ENCODE measurements at places on chromosomes 7 and 10.

DNA sequence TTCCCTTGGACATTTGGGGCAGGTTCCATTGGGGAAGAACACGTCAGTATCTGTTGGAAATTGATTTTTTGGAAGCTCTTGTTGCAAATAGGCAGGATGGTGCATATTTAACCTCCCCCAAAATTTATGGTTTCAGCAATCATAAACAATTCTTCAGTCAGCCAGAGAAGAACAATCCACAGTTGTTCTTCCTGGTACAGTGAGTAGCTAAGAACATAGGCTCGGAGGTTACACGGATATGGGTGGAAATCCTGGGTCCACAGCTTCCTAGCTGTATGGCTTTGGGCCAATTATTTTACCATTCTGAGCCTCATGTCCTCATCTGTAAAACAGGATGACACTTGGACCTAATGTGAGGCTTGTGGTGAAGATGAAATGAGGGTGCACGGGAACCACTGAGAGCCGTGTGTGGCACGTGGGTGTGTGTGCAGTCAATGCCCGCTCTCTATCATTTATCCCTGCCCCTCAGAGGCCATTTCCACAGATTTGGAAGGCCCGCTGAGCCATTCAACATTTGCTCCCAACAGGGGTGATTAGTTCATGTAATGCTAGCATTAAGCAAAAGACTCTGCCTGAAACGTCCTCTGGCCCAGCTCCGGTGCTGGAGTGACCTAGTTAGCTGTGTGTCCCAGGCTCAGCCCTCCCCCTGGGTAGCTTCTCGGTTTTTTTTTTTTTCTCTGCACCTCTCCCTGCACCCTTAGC lies 9.7 kb downstream of the CAMK1D start:
- DNase-seq = no peak

- DNase-seq = peak; percentile 29
Measured at GRCh38 chr10:48805848-48806247, 121.2 kb downstream of the WDFY4 start.

DNA sequence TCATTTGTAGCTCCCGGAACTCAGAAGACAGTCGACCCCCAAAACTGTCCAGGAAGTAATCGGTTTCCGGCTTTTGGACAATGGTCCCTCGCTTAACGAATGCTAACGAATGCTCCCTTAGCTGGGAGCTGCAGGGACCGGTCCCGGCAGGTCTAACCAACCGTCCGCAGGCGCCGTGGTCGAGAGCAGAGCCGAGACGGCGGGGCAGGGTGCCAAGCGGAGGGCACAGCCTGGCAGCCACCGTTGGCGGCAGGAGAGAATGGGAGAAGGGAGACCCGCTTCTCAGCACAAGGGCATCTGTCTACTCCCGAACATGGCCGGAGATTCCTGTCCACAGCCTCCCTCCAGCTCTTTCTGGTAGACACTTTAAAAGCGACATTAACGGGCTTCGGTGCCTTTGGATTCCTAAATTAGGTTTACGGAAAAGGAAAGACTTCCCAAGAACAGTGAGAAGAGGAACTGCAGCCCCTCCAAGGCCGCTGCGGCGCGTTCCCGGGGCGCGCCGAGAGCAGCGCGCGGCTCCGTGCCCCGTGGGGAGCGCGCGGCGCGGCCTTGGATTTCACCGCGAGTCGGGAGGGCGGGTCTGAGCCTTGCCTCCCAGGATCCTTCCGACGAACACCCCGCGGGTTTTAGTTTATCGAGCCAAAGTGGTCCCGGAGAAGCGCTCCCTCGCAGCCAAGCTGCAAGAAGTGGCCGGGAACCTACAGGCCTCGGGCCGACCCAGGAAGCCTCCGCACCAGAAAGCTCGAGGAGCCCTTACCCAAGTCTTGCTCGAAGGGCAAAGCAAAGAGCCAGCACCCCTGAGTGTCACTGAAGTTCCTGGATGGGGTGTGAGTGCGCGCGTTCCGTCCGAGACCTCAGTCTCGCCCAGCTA lies 3.6 kb upstream of the TBX20 start:
- no peak for DNase-seq

- DNase-seq = no peak
Measured at GRCh38 chr10:110323503-110323902, 18.8 kb upstream of the SMNDC1 start.

GRCh38 chr7:39027491-39027890 lies 49.8 kb downstream of the POU6F2 start:
- DNase-seq = no peak

DNA sequence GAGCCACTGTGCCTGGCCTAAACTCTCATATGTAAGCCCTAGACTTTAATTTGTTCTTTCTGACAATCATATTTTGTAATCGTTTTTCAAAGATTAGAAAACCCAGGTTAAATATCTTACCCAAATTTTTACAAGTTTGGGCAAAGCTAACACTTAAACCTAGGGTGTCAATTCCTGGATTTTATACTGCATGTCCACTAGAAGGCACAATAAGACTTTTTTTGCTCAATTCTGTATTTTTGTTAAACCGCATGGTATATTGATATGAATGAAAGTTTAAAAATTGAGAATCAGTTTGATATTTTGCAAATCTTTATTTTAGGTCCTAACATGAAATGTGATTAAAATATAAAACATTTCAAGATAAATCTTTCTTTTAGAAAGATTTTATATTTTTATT lies 29.3 kb downstream of the DYNC2I1 start:
- no peak for DNase-seq

- no peak for DNase-seq
Measured at GRCh38 chr10:91247360-91248111, 27.1 kb downstream of the PCGF5 start.

- no peak for DNase-seq
Measured at GRCh38 chr10:82402906-82403401, 528.0 kb downstream of the NRG3 start.

DNA sequence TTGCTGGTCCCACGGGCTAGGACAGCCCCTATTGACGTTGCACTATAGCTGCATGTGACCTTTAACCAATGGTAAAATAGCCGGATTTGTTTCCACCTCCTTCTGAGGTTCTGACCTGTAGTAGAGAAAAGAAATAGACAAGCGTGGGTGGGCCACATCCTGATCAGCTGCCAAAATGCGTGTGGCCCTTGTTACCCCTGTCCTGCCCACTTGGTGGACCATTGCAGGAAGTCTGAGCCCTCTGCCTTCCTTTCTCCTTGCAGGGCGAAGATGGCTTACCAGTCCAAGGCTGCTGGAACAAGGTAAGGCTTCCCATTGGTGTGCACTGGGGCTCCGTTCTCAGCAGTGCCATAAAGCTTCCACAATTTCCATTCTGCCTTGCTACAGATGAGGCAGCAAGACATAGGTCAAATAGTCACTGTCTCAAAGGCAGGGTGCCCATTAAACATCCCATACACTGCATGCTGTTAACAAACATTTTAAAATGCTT lies 95.9 kb upstream of the MACROH2A2 start:
- DNase-seq = peak; percentile 74

Data from suppressor macrophage (primary cell).